T-helper 2 cell treated with Interferon-gamma antibody and Interleukin-4, amounts not matched to agents 5 μg/mL and 100 μg/mL, for 36 hours (primary cell): ENCODE measurements at places on chromosomes 7 and 10.

- no peak for DNase-seq
These were observed 15.9 kb downstream of the SKIDA1 start for GRCh38 chr10:21509341-21510240.

- DNase-seq, result no peak
These were observed 381.3 kb upstream of the NFE2L3 start for GRCh38 chr7:25770670-25771069.

- no peak for DNase-seq
These were observed 66.1 kb upstream of the AGBL3 start for GRCh38 chr7:134920026-134920753.

DNA sequence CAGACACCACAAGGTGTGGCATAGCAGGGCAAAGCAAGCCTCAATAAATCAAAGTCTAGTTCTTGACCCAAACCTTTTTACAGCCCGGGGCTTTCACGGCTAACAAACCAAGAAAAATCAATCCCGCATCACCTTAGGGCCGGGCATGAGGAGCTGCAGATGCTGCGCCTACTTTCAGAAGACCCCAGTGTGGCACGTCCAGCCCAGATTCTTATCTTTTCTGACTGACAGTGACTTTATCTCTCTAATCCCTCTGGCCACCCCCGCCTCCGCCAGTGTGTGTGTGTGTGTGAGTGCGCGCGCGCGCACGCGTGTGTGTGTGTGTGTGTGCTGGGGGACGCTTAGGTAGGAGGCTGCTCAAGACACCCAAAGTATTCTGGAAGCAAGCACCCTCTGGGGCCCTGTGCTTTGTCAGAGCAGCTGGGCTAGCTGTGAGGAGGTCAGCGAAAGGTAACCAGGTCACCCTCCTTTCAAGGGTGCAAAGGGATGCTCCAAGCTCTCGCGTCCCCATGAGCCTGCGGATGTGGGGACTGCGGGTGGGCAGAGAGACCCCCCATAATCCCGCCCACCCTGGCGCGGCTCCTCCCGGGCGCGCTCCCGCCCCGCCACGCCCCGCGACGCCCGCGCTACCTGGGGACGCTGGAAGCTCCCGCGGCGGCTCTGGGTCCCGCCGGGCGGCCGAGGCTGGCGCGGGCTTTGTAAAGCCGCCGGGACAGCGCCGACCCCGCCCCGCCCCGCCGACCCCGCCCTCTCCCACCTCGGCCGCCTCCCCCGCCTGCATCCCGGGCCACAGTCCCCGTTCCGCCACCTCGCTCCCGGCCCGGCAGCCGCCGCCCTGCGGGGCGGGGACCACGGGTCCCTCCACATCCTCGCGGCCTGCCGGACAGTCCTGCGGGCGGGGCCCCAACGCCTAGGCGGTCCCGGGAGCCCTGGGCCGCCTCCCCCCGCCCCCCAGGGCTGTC is 57.1 kb upstream of the RHOBTB1 start:
- no peak for DNase-seq

DNA sequence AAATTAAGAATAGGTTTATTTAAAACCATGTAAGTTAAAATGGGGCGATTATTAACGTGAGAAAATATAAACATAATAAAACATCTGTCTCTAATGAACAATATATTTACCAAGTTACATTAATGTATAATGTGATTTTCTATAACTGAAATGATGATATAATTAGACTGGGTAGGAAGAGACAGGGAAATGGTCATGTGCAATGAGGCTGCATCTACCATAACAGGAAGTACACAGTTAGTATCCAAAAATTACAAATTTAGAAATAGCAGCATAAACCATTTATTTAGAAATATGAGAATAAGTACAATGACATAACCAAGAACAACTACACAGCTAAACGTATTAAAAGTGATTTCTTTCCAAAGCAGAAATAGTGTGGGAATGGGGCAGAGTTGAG is 25.8 kb upstream of the BET1 start:
- DNase-seq, result no peak

DNA sequence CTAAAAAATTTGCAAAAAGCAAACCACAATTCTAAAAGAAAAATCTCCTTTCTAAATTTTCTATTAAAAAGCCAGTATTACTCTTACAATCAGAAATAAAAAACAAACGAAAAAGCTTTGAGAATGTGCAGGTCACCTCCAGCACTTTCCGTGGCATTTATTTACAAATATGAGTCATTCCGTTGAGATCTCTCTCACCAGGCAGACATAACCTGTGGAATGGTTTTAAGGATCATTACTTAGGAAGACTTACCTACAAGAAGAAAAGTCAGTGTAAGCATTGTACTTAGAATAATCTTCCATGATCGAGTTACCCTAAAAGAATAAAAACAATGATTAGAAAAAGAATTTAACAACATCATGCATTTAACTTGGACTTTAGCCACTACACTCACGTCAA is 3.3 kb downstream of the SUN3 start:
- DNase-seq, result no peak

DNA sequence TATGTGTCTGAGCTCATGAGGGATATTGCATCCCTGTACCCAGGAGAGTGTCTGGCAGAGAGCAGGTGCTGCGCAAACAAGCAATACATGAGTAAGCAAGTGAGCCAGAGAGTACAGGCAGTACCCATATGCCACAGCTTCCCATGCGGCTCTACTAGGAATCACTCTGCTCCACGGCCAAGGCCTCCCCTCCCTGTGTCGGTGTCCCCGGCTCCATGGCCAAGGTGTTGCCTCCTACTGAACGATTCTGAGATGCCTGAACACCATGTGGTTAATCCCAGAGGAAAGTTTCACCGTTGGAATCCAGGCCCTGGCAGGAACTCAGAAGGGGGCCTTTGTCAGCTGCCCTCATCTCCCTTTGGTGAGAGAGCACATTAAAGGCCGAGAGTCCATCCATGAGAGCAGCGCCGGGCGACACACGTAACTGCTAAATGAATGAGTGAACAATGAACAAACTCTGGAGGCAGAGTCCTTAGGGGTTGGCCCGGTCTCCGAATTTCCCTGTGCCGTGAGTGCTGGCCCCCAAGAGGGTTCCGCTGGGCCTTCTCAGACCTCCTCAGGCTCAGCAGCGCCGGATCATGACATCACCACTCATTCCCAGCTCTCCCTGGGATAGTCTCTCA is 136.0 kb upstream of the FAM20C start:
- DNase-seq, result no peak

DNA sequence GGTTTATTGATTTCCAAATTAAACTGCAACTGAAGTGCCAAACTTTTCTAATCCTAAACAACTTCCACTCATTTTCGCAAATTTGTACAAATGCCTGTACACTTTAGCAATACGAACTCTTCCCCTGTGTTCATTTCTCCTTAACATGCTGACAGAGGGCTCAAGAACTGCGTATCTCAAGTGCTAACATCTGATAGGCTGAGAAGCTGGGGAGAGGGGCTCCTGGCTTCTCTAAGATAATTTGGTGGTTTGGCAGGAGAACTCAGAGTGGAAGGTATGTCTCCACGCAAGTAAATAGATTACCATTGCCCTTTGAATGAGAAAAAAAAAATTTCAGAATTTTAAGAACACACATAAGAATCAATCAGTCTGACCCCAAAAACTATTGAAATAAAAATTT is 53.3 kb upstream of the ANLN start:
- DNase-seq, result no peak
